ENCODE measurements at places on chromosomes 11 and 22.

DNA sequence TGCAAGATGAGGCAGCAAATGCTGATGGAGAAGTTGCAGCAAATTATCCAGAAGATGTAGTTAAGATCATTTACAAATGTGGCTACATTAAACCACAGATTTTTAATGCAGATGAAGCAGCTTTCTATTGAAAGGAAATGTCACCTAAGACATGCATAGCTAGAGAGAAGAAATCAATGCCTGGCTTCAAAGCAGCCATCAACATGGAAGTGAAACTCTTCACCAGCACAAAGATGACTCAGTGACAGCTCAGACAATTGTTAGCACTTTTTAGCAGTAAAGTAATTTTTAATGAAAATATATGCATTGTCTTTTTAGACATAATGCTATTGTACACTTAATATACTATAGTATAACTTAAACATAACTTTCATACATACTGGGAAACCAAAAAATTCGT lies 71.4 kb downstream of the FANCF start:
- DNase-seq = no peak

GRCh38 chr22:31977141-31977841 lies 33.0 kb downstream of the YWHAH start:
- DNase-seq = peak; percentile 78

DNA sequence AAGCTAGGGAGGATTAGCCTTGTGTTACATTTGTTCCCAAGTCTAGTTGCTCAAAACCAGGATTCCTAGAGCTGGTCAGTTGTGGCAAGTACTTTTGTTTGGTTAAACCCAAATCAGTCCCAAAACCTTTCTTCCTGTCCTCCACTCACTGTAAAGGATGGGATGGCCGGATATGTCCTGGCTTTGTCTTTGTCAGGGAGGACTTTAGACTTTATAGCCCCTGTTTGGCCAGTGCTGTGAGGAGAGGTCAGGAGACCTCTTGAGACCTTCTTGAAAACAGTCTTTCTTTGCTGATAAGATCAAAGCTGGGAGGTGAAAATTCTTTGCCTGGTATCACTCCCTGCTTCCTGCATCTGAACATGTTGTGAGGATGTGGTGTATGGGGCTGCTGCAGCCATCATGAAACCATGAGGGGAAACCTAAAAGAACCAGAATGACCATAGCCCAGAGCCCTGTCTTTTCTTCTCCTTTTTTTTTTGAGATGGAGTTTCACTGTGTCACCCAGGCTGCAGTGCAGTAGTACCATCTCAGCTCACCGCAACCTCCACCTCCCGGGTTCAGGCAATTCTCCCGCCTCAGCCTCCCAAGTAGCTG lies 43.6 kb upstream of the FTH1 start:
- no peak for DNase-seq

DNA sequence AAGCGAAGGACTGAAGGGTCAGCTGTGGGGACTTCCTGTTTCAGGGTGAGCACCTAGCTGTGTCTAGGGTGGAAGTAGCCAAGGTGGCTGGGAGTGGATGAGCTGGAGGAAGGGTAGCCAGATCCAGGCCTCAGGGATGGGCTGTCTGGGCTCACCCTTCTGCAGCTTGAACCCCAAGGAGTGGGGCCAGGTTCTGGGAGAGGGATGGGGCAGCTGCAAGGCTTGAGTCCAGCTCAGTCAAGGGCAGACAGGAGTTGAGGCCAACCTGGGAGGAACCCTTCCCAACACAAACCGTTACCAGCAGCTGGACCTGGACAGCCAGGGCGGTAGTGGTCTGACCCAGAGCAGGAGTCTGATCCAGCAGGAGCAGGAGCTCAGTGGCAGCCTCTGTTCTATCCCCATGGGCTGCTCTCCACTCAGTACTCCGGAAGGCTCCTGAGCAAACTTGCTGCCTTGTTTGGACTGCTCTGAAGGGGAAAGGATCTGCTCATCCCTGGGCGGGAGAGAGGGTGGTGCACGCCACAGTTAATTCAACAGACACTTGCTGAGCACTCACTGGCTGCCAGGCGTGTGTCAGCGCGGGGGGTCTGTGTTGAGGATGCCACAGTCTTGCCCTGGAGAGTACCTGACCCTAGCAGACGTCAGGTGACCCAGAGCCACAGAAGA lies 53.8 kb upstream of the THY1 start:
- DNase-seq = no peak

DNA sequence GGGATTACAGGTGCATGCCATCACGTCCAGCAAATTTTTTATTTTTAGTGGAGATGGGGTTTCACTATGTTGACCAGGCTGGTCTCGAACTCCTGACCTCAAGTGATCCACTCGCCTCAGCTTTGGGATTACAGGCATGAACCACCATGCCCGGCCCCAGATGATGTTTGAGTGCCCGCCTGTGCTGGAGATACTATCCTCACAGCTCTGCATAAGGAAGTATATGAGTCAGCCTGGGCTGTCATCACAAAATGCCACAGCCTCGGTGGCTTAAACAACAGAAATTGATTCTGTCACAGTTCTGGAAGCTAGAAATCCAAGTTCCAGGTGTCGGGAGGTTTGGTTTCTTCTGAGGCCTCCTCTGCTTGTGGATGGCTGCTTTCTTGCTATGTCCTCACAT lies 119.3 kb downstream of the OSBP2 start:
- DNase-seq = no peak
